B cell (primary cell): ENCODE measurements at places on chromosomes 12 and 14. TPM values are rescaled to one million over a fixed set of nuclear protein-coding genes. Genes with fewer than 3 reads are reported as not detected.

Gene TMEM253
- total RNA-seq: not detected in 2 replicates

Gene FGF6
- not detected in 2 replicates for total RNA-seq

Gene FAM181A
- not detected in 2 replicates for total RNA-seq

Gene ZDHHC22
- total RNA-seq: 0.12 TPM in 1 of 2 replicates, not detected in the other

Gene SLC15A4
- total RNA-seq: 64.4 and 67.2 TPM in 2 replicates

Gene AP1G2
- 627 and 648 TPM in 2 replicates for total RNA-seq

Gene KCNC2
- not detected in 2 replicates for total RNA-seq

Gene HSPA2
- 14.9 and 19.6 TPM in 2 replicates for total RNA-seq

Gene LRTM2
- not detected in 2 replicates for total RNA-seq

Gene EGLN3
- 0.69 and 1.5 TPM in 2 replicates for total RNA-seq

Gene AQP6
- total RNA-seq: not detected in 2 replicates

Gene CFAP54
- total RNA-seq: 0.24 and 0.76 TPM in 2 replicates

Gene POTEM
- 0.17 TPM in 1 of 2 replicates, not detected in the other for total RNA-seq

Gene KRT2
- total RNA-seq: not detected in 2 replicates

Gene MAX
- 127 and 130 TPM in 2 replicates for total RNA-seq

Gene ADGRD1
- total RNA-seq: 0.63 and 1.1 TPM in 2 replicates

Gene GPR65
- 13.4 and 13.7 TPM in 2 replicates for total RNA-seq

Gene CD69
- total RNA-seq: 44.8 and 45.1 TPM in 2 replicates

Gene KRT83
- total RNA-seq: not detected in 2 replicates

Gene LRP1-AS
- not detected in 2 replicates for total RNA-seq

Gene WNT1
- 0.34 TPM in 1 of 2 replicates, not detected in the other for total RNA-seq

Gene SYNDIG1L
- total RNA-seq: not detected in 2 replicates

Gene CCND2
- 20.6 and 23.0 TPM in 2 replicates for total RNA-seq

Gene C12orf54
- total RNA-seq: not detected in 2 replicates

Gene KRT6C
- total RNA-seq: not detected in 2 replicates

Gene PNN
- total RNA-seq: 131 and 134 TPM in 2 replicates

Gene KRT6B
- not detected in 2 replicates for total RNA-seq

Gene KLRF1
- total RNA-seq: 1.2 and 1.7 TPM in 2 replicates

Gene ABCD2
- total RNA-seq: 1.5 and 1.8 TPM in 2 replicates

Gene MYH7
- total RNA-seq: not detected in 2 replicates

Gene HHIPL1
- total RNA-seq: not detected in 2 replicates

Gene SLC39A2
- 0.25 and 0.51 TPM in 2 replicates for total RNA-seq

Gene HSPB8
- not detected in 2 replicates for total RNA-seq

Gene KITLG
- total RNA-seq: not detected in 2 replicates
